ENCODE measurements at places on chromosomes 1 and 21.

DNA sequence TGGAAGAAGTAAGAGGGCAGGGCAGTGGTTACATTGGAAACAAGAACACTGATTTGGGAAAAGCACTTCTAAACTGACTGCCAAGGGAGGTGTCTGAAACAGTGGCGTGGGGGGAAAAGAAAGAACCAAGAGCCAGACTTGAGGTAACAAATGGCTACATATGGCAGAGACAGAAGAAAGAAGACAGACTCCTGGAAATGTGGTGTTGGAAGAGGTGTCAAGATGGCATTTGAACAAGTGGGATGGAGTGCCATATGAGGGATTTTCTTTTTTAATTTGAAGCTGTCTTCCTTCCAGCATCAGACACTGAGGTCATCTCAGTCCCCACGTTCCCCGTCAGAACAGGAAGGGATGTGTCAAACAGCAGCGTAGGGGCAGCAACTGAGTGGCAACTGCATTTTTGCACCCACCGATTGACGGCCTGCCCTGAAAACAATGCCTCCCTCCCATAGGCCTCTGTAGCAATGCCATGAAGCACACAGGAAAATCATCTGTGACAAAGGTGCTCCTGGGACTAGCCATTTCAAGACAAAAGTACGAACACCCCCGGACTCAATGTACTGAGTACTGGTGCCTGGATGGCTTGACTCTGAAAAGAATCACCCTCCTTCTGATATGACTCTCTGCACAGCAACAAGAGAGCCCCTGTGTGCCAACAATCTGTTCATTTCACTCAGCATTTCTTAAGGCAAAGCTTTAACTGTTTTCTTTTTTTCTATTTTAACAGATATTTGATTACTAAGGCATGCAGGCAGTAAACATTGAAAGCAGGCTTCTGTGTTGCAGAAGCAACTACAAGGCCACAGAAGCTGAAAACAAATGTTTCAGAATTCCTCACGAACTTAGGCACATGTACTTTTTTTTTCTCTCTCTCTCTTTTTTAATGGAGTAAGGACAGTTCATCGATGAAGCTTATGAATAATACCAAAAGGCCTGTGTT, 37.0 kb downstream of the LPAR3 start:
- DNase-seq: no peak

GRCh38 chr21:45231705-45232104, 56.0 kb downstream of the POFUT2 start:
- DNase-seq: no peak

DNA sequence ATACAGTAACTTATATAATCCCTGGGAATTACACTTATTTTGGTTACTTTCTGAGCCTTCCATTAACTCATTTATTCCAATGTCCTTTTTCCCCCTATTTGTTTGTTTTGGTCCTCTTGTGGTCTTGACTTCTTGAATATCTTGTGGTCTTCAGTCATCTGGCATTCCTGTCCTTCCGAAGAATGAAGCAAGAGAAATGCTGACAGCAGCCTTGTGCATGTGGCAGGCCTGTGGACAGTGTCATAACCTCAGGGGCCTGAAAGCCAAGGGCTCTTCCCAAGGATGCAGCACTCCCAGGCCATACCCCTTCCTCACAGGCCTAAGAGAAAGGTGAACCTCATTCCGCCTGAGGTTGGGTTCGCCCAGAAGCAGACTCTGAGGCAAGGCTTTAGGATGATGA, 470.2 kb downstream of the DISC1 start:
- no peak for DNase-seq

GRCh38 chr1:17347769-17348592, 24.0 kb upstream of the PADI6 start:
- no peak for DNase-seq

GRCh38 chr1:75632350-75632949, 21.5 kb upstream of the SLC44A5 start:
- peak; percentile 45 for DNase-seq

DNA sequence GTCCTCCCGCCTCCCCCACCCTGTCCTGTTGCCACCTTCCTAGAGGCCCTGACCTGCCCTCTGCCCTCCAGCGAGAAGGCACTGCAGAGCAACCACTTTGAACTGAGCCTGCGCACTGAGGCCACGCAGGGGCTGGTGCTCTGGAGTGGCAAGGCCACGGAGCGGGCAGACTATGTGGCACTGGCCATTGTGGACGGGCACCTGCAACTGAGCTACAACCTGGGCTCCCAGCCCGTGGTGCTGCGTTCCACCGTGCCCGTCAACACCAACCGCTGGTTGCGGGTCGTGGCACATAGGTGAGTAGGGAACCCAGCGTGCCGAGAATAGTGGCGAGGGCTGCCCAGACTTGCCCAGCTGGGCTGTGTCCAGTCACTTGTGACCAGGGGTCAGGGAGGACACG, 20.4 kb downstream of the RNF223 start:
- DNase-seq: no peak

GRCh38 chr1:57898531-57898930, 474.7 kb upstream of the DAB1 start:
- no peak for DNase-seq

GRCh38 chr1:181021811-181022434, 747 bp downstream of the STX6 start:
- peak; percentile 32 for DNase-seq

DNA sequence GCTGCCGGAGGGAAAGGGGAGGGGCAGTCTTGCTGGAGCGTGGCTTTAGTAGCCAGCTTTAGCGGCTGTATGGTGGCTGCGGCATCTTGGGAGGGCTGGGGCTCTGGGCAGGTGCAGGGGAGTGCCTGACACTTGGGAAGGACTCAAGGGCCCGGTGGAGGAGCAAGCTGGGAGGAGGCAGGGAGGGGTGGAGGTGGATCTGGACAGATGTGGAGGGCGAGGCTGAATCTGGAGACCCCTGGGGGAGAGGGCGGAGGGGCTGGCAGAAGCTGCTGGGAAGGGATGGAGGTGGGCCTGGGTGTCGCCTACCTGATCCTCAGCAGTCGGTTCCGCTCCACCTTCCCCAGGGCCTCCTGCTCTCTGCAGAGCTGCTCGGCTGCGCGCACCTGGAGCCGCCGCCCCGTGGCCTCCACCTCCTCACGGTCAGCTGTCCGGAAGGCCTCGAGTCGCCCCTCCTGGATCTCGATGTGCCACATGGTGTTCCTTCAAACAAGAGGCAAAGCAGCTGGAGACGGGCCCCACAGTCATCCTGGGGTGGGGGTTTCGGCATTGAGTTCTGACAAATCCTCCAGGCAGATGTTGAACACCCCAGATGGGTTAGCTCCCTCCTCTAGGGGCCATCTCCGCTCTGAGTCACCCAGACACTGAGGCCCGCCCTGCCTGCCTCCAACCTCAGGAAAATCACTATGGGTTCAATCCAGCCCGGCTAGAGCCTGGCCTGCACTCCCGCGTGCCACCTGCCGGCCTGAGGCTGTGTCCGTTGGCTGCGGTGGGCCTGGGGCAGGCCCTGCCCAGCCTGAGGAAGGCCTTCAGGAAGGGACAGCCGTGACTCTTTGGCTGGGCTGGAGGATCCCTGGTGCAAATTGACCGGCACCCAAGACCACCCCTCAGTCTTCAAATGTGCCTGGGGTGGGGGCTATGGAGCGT, 29.6 kb downstream of the CFAP74 start:
- DNase-seq: no peak

DNA sequence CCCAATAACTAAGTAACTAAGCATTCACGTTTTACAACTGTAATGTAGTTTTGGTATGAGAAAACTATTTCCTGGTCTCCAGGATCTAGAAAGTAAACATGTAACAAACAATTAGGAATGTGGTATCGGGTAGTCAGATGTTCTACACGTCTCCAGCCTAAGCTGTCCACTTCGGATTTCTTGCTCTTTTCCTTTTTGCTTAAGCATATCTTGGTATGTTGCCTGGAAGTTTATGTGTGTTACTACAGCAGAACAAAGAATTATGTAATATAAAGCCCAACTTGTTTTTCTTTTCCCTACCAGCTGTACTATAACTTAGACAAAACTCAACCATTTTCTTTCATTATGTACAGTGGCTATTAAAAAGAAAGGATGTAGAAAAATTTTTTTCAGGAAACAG, 20.4 kb upstream of the WARS2 start:
- no peak for DNase-seq

- peak; percentile 89 for DNase-seq
Observed at GRCh38 chr1:227766015-227766634, 30.9 kb downstream of the SNAP47 start.

DNA sequence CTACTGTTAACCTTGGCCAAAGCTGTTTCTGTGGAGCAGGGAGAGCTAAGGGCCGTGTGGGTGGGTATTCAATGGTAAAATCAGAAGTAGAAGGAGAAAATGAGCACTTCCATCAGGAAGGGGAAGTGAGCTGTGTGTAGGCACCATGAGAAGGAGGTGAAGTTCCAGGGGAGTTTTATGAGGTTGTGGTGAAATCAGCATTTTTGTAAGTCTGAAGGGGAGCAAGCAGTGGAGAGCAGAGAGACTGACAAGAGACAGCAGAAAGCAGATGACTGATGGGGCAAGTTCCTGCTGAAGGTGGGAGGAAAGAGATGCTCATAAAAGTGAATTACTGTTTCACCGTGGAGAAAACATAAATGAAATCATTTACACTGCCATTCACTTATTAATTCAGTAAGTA, 2.7 kb upstream of the GPR88 start:
- no peak for DNase-seq

GRCh38 chr1:226443439-226443838, 35.5 kb upstream of the PARP1 start:
- no peak for DNase-seq

DNA sequence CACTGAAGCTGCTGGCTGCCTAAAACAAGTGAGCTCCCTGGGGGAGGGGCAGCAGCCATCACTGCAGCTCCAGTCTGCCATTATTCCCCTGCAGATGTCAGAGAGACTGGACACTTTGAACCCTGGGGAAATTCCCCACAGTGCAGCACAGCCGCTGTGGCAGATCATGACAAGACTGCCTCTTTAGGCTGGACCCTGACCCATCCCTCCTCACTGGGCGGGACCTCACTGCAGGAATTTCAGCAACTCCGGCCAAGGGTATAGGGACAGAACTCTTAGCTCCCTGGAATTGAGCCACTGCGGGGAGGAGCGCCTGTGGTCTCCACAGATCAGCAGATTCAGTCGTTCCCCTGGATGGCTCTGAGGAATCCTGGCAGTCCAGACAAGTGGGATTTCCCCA, 964.6 kb downstream of the BRINP3 start:
- no peak for DNase-seq

GRCh38 chr21:25350056-25350455, 257.2 kb downstream of the MRPL39 start:
- DNase-seq: no peak

GRCh38 chr1:8976896-8977450, 31.3 kb downstream of the CA6 start:
- DNase-seq: no peak

GRCh38 chr1:221809091-221810029, 67.5 kb upstream of the DUSP10 start:
- no peak for DNase-seq

- no peak for DNase-seq
Observed at GRCh38 chr1:206786212-206786886, 14.1 kb upstream of the IL10 start.

DNA sequence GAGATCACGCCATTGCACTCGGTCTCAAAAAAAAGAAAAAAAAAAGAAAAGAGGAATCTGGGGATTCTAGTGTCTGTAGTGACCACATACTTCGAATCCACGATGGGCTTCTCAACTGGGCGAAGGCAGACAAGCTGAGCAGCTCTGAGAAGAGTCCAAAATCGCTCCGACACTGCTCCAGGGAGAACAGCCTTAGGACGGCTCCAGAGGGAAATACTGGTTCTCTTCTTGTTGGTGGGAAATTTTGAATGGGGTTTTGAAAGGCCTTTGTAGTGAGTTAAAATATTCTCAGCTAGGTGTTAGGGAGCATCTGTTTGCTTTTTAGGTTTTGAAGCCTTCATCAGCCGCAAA, 18.3 kb upstream of the HJV start:
- peak; percentile 14 for DNase-seq

Measured in NCI-H774 (cell line).